ENCODE measurements at places on chromosomes 7 and 10. TPM values are rescaled to one million over a fixed set of nuclear protein-coding genes. Genes with fewer than 3 reads are reported as not detected.

Gene HOXA6
- total RNA-seq, result 3.1 TPM

Gene HOXA4
- 4.0 TPM for total RNA-seq

Gene ERVW-1
- total RNA-seq, result not detected

Gene CYP3A4
- 0.26 TPM for total RNA-seq

Gene MYOZ1
- 0.58 TPM for total RNA-seq

All from mesenteric fat pad (tissue), 1 donor.